ENCODE measurements at places on chromosomes 13 and 19.

GRCh38 chr13:99548448-99548847 lies 47.2 kb downstream of the TM9SF2 start:
- DNase-seq = no peak

- no peak for DNase-seq
Measured at GRCh38 chr19:43596842-43597461, 557 bp downstream of the ZNF576 start.

- no peak for DNase-seq
Measured at GRCh38 chr13:25281193-25281934, 5.9 kb downstream of the MTMR6 start.

GRCh38 chr19:19010551-19010950 lies 22.8 kb downstream of the SUGP2 start:
- no peak for DNase-seq

DNA sequence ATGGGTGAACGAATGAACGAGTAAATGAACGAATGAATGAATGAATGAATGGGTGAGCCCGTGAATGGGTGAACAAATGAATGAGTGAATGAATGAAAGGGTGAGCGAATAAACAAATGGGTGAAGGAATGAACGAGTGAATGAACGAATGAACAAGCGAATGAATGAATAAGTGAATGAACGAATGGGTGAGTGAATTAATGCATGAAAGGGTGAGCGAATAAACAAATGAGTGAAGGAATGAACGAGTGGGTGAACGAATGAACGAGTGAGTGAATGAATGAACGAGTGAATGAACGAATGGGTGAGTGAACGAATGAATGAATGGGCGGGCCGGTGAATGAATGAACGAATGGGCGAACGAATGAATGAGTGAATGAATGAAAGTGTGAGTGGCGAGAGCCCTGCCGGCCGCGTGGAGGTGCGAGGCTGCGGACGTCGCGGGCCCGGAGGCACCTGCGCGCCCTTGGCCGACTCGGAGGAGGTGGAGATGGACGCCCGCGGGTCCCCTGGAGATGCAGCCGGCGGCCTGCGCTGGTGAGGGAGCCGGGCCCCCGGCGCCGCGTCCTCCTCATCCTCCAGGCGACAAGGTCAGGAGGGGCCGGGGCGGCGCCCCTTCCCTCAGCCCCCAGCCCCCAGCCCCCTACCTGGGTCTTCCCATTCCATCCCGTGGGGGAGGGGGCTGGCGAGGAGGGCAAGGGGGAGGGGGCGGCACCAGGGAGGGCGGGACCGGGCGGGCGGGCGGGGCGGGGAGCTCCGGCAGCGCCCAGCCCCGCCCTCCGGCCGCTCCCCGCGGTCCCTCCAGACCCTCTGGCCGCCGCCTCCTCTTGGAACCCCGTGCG lies 15.4 kb downstream of the ANKRD24 start:
- no peak for DNase-seq

GRCh38 chr19:54164369-54165068 lies 5.0 kb upstream of the LENG1 start:
- DNase-seq = no peak

DNA sequence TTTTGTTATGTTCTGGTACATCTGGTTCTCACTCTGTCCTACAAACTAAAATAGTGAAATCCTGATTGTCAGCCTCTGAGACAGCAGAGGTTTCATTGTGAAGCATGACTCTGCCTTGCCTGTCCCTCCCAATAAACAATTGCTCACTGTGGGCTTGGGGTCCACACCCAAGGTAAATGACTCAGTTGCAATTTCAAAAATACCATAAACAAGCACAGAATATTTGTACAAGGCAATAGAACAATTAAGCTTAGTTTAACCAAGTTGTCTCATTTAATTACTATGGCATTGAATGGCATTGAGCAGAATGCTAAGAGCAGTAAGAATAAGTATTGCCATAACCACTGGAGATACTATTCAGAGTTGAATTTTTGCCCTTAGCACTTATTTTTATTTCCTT lies 353.6 kb downstream of the SPRY2 start:
- DNase-seq = no peak

GRCh38 chr13:100440751-100441425 lies 147.7 kb downstream of the GGACT start:
- DNase-seq = no peak

DNA sequence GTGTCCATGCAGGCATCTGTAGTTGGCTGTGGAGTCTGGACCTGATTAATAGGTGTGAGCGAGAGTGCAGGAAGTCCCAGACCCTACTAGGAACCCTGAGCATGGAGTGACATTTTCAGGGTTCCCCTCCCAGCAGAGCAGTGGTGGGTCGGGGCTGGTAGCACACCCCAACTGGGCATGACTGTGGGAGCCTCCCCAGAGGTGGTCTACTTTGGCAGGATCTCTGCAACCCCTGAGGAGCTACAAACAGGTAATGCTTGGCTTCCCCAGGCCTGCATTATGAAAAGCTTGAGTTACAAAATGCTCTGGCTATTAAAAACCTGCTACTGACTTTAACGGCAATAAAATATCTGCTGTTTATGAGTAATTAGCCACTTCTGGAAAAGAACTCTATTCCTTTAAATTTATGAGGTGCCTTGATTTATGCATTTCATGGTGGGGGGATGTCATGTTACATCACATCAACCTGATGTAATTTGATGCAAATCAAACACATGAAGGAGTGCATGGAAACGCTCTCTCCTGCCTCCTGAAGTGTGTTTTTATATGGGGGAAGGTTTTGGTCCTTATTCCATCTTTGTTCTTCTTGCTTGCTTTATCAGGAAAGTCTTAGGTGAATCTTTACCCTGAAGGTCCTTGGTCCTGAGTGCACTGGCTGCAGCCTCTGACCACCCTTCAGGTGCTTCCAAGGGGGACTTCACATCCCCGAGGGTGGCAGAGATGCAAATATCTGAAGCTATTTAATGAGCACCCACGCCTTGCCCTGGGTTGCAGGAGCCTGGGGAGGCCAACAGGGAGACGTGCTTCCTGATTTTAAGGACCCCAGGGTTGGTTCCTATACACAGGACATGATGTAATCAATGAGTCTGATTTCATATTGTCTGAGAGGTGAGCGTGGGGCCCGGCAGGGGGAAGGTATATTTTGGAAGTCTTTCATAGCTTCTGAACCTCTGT lies 54.0 kb downstream of the ZNF536 start:
- no peak for DNase-seq

DNA sequence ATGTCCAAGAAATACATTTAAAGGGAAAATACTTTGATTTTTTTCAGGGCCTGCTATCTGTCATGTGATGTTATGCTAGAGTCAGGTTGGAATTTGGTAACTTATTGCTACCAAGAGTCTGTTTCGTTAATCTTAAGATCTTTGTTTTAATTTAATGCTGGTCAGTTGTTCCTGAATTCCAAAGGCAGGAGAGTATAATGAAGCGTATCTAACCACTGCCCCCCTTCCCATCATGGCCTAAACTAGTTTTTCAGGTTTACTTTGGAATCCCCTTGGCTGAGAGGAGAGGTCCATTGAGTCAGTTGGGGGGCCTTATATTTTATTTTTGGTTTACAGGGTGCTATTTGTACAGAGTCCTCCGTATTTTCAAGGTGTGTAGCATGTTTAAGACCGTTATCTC lies 116.3 kb upstream of the SLC7A1 start:
- DNase-seq = no peak

DNA sequence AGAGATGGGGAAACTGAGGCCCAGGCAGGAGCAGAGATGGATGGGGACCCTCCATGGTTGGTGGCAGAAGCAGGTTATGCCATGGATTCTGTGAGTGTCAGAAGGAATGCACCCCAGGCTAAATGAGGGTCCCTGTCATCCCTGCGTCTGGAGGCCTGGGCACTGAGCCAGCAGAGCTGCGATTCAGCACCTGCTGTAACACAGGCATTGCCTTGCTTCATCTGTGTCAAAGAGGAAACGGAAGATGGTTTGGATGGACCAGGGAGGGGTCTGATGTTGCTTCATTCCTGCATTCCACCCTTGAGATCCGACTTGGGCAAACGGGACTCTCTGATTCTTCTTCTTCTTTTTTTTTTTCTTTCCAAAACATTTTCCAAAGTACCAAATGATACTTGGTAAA lies 1.2 kb downstream of the C5AR1 start:
- DNase-seq = no peak

DNA sequence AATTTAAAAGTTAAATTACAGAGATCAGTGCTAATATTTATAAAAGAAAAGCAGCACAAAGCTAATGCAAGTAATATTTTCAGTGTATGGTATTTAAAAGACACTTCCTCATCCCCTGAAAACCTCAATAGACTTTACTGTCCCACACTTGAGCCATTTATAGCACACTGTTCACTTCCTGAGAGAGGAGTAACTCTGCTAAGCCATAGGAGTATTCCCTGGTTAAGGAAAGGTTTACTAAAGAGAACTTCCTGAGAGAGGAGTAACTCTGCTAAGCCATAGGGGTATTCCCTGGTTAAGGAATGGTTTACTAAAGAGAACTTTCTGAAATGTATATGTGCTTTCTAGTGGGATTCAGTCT lies 159.4 kb downstream of the NHLRC3 start:
- no peak for DNase-seq

- no peak for DNase-seq
Measured at GRCh38 chr13:33537026-33537425, 251.5 kb upstream of the STARD13 start.

GRCh38 chr13:24216176-24216575 lies 55.7 kb downstream of the SPATA13 start:
- DNase-seq = no peak

Measured in NCI-H2081 treated with DMSO at 0.1 percent for 48 hours (cell line).